ENCODE measurements at places on chromosomes 4 and X.

DNA sequence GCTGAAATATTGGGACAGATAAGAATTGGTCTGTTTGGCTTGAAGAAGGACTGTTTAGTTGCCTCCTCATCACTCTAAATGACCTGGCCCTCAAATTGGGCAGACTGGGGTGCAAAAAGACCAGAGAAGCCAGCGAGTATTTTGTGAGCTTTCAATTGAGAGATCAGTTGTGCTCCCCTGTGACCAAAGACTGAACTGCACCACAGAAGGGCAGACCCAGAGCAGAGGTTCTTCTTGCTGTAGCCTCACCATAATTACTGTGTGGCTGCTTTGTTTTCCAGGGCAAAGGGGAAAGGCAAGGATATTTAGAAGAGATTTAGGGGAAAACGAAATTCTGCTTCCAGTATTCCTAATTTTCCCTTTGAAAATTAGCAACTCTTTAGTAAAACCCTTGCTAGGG lies 104.0 kb upstream of the MBNL3 start:
- peak; percentile 13 for DNase-seq

GRCh38 chr4:4618847-4619246 lies 77.0 kb upstream of the STX18 start:
- no peak for DNase-seq

GRCh38 chr4:151882072-151882803 lies 121.4 kb upstream of the GATB start:
- DNase-seq, result no peak

GRCh38 chr4:30696191-30696590 lies 24.0 kb upstream of the PCDH7 start:
- no peak for DNase-seq

DNA sequence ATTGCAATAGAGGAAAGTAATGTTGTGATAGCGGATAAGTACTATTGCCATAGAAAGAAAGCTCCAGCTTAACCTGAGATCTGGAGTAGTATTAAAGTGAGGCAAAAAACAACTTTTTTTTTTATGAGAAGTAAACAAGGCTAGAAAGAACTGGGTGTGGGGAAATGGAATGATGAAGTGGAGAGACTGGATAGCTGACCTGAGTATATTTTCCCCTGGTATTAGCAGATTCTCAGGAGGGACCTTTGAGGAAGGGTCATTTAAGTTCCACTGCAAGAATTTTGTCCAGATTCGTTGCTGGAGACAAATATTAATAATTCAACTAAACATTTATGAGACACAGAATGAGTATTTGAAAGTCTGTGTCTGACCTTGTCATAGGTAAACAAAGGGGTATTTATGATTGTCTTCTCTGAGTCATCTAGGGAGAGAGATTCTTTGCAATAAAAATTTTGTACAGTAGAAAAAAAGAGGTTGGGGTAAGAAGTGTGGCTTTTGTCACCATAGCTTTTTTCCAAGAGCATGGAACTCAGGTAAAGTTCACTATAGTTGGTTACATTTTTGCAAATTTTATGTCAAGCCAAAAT lies 2095.9 kb downstream of the ARAP2 start:
- DNase-seq, result no peak

Measured in myocyte (in vitro differentiated cells).